ENCODE measurements at places on chromosomes 6 and 20.

DNA sequence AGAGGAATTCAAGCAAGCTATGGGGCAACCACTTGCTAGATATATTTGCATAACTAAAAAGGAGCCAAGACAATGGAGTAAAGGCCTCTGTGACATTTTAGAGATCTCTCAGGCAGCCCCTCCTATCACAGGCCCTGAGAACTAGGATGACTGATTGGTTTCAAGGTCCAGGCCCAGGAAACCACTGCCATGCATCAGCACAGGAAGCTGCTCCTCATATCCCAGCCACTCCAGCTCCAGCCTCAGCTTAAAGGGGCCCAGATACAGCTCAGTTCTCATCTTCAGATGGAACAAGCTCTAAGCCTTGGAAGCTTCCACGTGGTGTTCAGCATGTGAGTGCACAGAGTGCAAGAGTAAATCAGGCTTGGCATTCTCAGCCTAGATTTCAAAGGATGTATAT, 21.1 kb upstream of the THBS2 start:
- no peak for DNase-seq

DNA sequence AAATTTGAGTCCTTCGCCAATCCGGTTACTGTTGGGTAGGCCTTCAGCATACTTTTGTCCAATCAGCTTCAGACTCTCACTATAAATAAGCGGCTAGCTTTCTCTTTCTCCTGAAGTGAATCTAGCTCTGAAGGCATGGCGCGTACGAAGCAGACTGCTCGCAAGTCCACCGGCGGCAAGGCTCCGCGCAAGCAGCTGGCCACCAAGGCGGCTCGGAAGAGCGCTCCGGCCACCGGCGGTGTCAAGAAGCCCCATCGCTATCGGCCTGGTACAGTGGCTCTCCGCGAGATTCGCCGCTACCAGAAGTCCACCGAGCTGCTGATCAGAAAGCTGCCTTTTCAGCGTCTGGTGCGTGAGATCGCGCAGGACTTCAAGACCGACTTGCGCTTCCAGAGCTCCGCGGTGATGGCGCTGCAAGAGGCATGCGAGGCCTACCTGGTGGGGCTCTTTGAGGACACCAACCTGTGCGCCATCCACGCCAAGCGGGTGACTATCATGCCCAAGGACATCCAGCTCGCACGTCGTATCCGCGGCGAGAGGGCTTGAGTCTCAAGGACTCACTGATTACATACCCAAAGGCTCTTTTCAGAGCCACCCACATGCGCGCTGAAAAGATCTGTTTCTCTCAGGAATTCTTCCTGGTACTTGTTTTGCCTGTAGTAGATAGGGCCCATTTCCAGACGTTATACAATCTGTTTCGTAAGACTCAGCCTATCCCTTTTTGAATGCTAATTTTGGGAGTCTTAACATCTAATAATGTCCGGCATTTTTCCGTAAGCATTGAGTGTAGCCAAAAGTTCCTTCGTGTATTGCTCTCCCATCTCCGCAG, 102.0 kb downstream of the OR2B2 start:
- DNase-seq: peak; percentile 57

DNA sequence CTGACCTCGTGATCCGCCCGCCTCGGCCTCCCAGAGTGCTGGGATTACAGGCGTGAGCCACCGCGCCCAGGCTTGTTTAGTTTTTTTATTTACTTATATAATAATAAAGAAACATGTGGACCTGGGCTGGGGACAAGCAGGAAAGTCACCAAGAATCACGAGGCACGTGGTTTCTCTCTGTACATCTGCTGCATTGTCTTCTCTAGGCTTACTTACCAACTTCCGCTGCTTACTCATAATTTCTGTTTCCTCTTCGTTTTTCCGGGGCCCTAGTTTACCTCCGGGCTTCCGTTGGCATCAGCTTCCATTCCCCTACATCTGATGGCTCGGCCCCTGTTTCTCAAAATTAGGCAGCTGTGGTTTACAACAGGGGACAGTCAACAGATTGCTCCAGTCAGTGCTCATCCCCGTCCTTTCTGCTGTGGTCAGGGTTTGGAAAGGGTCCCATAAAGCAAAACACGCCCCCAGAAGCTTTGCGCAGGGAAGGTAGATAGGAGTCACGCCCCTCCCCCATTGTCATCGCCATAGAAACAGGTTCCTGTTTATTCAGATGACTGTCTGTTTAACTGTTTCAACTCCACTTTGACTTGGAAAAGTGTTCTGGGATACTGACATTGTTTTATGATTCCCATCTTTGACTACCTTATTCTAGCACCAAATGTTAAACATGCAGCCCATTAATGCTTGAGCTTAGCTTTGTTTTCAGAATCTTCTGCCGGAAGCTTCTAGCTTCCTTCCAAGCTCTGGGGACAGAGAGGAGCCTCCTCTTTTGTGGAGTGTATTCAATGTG, 31.9 kb upstream of the TXLNB start:
- peak; percentile 70 for DNase-seq

DNA sequence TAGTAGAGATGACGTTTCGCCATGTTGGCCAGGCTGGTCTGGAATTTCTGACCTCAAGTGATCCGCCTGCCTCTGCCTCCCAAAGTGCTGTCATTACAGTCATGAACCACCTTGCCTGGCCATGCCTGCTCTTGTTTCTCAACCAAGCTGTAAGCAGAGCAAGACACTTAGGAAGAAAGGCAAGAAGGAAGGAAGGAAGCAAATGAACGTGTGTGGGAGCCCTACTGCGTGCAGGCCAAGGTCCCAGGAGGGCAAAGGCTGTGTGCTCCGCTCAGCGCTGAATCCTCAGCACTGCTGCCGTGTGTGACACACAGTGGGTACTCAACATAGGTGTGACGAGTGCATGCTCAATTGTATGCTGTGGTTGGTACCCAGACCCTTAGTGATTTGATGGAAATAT, 47.4 kb downstream of the SULF2 start:
- no peak for DNase-seq

- no peak for DNase-seq
These were observed 87.3 kb upstream of the TULP1 start for GRCh38 chr6:35599761-35600658.

- no peak for DNase-seq
These were observed 116.2 kb downstream of the RWDD2A start for GRCh38 chr6:83309344-83309743.

All from activated T-cell treated with anti-CD3 and anti-CD28 coated beads for 24 hours (primary cell).